CD4-positive, alpha-beta T cell treated with Interleukin-4 for 4 hours (primary cell): ENCODE measurements at places on chromosomes 12 and 14.
A peak's percentile ranks its signal among the peaks of the same experiment; 100 is the strongest.

- no peak for DNase-seq
These were observed 9.4 kb upstream of the SLC35F4 start for GRCh38 chr14:57875296-57875695.

- no peak for DNase-seq
These were observed 23.3 kb downstream of the DMAC2L start for GRCh38 chr14:50335389-50335788.

- no peak for DNase-seq
These were observed 11.3 kb upstream of the PLBD2 start for GRCh38 chr12:113347107-113347506.

- DNase-seq, result no peak
These were observed 248.4 kb upstream of the RTL1 start for GRCh38 chr14:101151927-101152305.

GRCh38 chr12:69501154-69501895 lies 31.1 kb downstream of the FRS2 start:
- DNase-seq, result no peak

- no peak for DNase-seq
These were observed 37.5 kb downstream of the NFKBIA start for GRCh38 chr14:35367056-35367372.

GRCh38 chr12:4012977-4013968 lies 140.1 kb upstream of the PARP11 start:
- DNase-seq, result no peak

DNA sequence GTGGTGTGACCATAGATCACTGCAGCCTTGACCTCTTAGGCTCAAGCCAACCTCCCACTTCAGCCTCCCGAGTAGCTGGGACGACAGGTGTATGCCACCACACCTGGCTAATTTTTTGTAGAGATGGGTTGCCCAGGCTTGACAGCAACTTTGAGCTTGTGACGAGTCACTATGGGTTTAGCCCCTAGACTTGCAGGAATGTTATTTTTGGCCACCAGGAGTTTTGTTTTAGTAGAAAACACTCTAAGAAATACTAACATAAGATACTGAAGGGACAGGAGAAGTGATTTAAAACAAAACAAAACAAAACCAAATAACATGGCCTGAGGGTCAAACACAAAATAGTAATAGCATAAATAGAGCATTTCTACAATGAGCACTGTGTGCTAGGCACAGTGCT lies 26.4 kb downstream of the SETD3 start:
- no peak for DNase-seq

DNA sequence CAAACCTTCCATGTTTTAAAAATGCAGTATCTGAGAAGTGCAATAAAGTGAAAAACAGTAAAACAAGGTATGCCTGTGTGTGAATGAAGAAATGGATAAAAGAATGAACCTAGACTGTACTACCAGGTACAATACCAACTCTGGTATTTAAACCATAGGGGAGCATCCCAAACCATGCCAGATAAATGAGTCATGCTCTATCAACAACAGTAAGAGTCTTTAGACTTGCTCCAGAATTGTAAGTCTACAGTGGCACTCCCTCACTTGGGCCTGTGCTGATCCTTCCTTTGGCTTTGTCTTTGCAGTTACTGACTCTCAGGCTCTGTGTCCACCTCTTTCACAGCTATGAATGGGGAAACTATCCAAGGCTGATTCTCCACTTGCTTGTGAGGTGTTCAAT lies 38.1 kb downstream of the BBS10 start:
- DNase-seq, result no peak

DNA sequence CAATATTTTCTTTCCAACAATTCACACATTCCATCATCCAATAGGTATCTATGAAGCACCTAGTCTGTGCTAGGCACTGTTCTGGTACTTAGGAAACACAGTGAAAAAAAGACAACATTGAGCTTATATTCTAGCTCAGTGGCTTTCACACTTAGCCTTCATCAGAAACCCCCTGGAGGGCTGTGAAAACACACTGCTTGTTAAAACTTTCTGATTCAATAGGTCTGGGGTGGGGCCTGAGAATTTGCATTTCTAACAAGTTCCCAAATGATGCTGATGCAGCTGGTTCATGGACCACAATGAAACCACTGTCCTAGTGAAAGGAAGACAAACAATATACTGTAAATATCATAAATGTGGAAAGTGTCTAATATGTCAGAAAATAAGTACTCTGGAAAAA lies 5.9 kb downstream of the VTI1B start:
- peak; percentile 46 for DNase-seq

DNA sequence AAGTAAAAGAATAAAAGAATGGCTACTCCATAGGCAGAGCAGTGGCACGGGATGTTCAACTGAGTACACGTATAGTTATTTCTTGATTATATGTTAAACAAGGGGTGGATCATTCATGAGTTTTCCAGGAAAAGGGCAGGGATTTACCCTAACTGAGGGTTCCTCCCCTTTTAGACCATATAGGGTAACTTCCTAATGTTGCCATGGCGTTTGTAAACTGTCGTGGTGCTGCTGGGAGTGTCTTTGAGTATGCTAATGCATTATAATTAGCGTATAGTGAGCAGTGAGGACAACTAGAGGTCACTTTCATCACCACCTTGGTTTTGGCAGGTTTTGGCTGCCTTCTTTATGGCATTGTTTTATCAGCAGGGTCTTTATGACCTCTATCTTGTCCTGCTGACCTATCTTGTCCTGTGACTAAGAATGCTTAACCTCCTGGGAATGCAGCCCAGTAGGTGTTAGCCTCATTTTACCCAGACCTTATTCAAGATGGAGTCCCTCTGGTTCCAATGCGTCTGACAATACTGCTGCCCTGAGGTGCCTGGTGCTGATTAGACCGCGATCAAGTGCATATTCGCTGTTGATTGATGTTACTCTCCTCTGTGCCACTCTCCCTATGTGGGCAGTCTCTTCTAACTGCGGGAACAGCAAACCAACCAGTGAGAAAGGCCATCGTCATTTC lies 67.6 kb upstream of the AMN1 start:
- DNase-seq, result no peak

- no peak for DNase-seq
These were observed 53.9 kb downstream of the METTL25 start for GRCh38 chr12:82412246-82412645.

DNA sequence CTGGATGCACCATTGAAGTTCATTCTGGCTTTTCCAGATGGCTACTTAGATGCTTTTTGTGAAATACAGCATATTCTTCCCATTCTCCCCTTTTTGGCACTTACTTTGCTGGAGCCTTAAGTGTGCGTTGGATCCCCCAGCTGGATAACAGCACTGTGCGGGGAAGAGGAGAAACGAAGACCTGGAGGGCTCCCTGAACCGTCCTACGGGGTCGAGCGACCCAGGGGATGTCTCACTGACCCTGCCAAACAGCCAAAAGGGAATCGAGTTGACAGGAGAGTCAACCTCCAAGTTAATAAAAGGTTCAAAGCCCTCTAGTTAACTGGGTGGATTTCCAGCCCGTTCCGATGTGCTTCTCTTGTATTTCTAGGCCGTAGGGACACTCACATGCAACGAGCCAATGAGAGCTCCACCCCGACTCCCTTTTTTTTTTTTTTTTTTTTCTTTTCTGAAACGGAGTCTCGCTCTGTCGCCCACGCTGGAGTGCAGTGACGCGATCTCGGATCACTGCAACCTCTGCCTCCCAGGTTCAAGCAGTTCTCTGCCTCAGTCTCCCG lies 1.0 kb upstream of the CAMKK2 start:
- DNase-seq, result no peak

GRCh38 chr14:53551862-53552261 lies 398.7 kb upstream of the DDHD1 start:
- no peak for DNase-seq

- DNase-seq, result no peak
These were observed 199.5 kb downstream of the ANO6 start for GRCh38 chr12:45415393-45415817.

GRCh38 chr12:42779186-42779859 lies 189.8 kb upstream of the PRICKLE1 start:
- DNase-seq, result no peak

- no peak for DNase-seq
These were observed 109.0 kb downstream of the CHST11 start for GRCh38 chr12:104565606-104566243.

- DNase-seq, result no peak
These were observed 321.1 kb downstream of the NPAS3 start for GRCh38 chr14:33259764-33260163.

DNA sequence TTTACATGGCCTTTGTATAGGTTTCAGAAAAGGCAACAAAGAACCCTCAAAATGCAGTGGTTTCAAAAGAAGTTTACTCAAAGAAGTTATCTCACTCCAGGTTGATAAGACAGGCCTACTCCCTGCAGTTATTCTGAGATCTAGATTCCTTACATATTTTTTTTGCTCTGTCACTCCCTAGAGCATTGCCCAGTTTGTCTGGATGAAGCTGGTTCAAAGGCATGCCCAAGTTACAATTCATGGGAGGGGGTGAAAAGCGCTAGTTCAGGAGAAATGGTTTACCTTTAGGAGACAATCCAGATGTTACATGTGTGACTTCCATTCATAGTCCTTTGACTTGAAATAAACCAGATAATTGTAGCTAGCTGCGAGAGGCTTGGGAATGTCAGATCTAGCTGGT lies 115.0 kb downstream of the TPH2 start:
- no peak for DNase-seq

GRCh38 chr12:19288603-19289244 lies 150.6 kb upstream of the AEBP2 start:
- peak; percentile 47 for DNase-seq

GRCh38 chr12:112380663-112381405 lies 1.4 kb downstream of the HECTD4 start:
- DNase-seq, result no peak

DNA sequence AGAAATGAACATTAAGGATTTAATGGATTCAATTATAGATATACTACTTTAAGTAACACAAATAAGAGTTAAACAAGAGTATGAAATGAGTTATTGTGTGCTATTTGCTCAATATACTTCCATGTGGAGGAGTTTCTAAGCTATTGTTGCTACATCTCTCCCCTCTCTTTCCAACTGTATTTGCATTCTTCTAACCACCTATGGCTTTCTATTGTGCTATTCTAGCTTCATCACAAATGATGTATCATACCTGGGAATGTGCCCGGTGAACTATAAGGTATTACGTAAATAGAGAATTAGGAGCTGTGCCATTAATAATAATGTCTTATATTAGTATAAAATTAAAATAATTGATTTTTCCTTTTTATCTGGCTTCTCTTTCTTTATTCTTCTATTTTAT lies 87.1 kb upstream of the PLEKHG7 start:
- no peak for DNase-seq

DNA sequence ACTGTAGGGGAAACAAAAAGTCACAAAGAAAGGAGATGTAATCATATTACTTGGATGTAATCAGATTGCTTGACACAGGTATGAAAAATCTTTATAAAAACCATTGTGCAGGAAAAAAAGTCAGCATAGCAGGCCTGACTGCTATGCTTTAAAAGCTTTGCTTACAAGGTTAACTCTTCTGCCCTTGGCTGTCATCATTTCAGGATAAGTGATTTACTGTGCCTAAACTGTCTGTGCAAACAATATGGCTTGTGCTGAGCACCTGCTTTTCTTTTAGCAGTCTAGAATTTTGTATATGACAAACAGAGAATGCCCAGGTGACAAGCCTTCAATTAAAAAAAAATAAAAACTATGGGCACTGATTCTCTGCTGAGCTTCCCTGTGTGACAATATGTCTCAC lies 63.8 kb upstream of the PLEKHG7 start:
- no peak for DNase-seq

DNA sequence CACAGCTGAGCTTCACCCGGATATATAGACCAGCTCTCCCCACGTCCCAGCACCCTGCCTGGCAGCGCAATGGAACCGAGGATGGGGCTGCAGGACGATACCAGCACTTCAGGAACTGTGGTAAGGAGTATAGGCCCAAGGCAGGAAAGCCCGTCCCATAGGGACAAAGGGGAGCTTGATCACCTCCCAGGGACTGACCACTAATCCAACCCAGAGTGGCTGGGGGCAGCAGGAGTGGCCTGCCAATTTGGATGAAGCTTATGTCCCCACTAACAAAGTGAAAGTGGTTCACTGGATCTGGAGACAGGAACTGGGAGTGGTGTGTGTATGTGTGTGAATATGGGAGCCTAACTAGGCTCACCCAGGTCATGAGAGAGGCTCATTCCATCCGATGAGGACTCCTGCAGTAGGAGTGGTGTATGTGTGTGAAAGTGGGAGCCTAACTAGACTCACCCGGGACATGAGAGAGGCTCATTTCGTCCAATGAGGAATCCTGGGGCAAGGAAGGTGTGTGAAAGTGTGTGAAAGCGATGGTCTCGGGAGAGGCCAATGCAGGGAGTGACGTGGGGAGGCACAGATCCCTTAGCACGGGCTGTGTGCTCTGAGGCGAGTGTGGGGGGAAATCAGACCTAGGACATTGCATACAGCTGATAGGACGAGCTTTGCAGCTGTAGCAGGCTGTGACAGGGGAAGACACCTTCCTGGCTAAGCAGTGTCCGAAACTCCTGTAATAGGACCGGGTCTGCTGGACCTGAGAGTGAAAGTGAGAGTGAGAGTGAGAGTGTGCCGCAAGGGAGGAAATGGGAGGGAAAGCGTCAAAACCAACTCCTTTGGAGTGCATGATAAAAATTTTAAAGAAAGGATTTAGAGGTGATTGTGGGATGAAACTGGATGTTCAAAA lies 25.7 kb downstream of the KLRK1 start:
- no peak for DNase-seq

DNA sequence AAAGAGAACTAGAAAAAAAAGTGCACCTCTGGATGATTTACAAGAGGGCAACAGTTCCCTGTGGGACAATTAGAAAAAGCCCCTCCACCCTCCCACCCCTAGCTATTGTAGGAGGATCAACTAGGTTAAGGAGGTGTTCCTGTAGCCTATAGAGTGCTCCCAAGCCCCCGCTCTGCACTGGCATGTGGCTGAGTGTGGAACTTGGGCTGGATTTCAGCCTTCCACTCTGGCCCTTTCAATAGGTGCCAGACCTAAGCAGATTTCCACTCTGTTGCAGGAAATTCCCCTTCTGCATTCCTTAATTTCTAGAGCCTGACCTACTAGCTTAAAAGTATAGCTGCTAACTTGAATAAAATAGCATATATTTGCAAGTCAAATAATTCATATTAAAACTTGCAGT lies 2.8 kb downstream of the NFATC4 start:
- no peak for DNase-seq

- no peak for DNase-seq
These were observed 86.0 kb downstream of the TPH2 start for GRCh38 chr12:72024613-72025012.

DNA sequence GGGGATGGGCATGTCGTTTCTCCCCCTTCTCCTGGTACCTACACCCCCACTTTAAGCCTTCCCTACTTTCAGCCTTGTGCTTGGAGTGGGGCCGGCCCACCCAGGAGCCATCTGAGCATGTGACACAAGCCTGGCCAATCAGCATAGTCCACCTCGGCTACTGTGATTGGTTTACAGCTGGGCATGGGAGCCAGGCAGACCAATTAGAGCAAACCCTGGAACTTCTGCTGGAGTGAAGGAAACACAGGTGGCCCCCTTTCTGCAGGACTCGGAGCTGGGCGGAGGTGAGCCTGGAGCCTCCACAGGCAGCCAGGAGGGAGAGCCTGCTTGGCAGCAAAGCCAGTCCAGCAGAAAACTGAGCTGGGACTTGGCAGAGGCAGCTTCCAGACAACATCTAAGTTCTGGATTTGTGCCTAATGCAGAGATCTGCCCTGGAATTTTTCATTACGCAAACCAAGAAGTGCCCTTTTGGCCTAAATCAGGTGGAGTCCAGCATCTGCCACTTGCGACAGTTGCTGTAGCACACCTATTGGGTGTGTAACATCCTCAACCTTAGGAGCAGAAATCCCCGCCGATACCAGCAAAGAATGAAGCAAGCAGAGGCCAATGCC lies 59.5 kb downstream of the SCARB1 start:
- no peak for DNase-seq

- no peak for DNase-seq
These were observed 15.0 kb upstream of the TBX5 start for GRCh38 chr12:114420944-114421335.

- no peak for DNase-seq
These were observed 25.0 kb downstream of the RXYLT1 start for GRCh38 chr12:63804746-63805145.
